ENCODE measurements at places on chromosomes 7 and 10.

DNA sequence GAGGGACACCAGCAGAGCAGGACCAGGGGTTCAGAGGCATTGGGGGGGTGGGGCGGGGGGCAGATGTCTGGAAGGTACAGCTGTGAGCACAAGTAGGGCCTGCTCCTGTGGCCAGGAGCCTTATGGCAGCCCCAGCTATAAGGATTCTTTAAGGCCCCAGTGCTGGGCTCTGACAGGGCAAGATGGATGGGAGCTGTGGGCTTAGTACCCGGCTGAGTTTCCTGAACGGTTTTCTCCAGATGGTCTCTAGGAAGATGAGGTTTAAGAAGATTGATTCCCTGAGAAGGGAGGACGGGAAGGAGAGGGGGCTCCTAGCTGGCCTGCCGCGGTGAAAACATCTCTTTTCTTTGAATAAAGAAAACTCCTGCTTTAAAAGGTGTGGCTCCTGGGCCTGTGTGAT, 30.1 kb upstream of the COMTD1 start:
- no peak for DNase-seq

DNA sequence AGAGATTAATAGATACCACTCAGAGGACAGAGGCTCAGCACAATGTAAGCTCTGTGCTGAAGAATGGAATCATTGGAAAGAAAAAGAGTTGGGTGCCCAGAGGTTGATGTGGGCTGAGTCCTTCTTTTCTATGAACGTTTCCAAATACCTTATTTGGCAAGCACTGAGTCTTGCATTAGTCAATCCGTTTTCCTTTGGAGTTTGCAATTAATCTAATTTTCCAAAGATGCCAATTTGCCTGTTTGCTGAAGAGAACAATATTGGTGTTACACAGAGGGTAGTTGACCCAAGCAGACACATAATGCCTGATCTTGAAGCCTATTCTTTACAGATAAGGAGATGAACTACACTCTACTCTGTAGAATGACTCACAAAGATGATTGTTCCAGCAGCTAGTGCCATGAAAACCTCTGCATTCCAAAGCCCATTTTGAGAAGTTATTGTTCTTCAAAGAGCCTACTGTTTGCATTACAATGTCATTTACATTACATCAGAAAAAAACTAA, 55.4 kb upstream of the MET start:
- DNase-seq = no peak

DNA sequence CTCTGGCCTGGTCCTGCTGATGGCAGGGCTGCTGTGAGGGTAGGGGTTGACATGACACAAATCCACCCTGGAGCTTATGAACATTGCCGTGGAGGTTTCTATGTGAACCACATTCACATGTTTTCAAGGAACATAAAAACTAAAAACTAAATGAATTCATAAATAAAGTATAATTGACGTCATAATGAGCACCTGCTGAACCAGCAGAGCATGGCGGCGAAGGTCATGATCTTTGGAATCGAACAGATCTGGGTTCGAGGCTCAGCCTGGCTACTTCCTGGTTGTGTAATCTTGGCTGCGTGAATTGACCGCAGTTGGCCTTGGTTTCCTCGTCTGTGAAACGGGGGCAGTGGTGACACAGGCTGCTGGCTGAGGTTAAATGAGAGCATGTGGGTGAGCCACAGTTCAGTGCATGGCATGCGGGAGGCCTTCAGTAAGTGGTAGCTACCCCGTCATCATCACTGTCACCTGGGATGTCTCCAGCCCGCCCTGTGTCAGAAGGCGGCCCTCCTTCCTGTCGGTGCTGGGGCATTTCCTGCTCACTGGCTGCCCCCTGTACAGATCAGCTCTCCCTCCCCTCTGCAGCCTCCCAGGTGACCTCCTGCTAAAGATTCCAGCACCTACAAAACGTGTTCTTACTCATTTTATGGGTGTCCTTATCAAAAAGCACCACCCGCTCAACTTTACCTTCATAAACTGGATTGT, 190.3 kb upstream of the SHH start:
- DNase-seq = no peak

DNA sequence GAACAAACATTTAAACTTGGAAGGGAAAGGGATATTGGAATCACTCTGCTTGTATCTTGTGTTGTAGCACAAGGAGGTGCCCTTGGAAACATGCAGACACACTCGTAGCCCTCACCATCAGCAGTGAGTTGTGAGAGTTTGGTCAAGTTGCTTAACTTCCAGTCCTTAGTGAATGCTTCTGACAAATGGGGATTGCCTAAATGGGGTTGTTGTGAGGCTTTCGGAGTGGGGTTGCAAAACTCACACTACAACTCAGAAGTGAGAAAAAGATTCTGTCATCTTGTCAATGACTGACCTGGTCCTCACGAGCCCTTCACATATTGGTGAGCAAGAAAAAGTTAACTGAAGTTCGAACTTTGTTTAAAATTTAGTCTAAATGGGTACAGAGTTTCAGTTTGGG, 29.0 kb upstream of the GSDME start:
- DNase-seq = no peak

- DNase-seq = no peak
Measured at GRCh38 chr10:31620226-31621151, 301.5 kb downstream of the ZEB1 start.

GRCh38 chr7:20786421-20786778, 286 bp downstream of the SP8 start:
- no peak for DNase-seq

DNA sequence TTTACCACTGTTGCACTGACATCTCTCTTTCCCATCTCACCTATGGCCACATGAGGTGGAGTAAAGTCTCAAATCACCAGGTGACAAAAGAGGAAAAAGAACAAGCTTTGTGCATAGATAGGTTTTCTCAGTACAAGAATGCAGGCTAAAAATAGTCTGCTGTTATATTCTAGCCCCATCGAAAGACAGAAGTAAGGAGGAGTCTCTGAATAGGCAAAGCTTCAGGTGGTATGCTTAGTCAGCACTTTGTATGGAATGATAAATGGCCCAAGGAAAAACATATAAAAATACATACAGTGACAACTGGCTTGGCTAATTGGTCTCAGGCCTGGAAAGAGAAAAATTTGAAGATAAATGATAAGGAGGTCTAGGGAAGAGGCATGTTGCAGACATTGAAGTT, 39.6 kb upstream of the KCND2 start:
- no peak for DNase-seq

DNA sequence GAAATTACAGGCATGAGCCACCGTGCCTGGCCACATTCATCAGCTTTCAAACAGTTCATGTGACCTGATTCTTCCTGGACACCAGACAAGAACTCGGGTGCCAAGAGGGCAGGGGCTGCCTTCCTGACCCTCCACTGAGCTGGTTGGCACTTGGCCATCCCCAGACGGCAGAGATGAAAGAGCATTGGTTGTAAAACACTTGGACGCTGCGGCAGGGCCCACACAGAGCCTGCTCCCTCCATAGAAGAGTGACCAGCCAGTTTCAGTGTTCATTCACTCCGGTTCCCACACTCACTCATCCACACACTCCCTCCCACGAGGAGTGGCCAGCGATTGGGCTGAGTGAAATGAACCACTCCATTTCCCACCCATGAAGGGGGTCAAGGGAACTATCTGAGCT, 112.3 kb downstream of the ITGB8 start:
- no peak for DNase-seq

DNA sequence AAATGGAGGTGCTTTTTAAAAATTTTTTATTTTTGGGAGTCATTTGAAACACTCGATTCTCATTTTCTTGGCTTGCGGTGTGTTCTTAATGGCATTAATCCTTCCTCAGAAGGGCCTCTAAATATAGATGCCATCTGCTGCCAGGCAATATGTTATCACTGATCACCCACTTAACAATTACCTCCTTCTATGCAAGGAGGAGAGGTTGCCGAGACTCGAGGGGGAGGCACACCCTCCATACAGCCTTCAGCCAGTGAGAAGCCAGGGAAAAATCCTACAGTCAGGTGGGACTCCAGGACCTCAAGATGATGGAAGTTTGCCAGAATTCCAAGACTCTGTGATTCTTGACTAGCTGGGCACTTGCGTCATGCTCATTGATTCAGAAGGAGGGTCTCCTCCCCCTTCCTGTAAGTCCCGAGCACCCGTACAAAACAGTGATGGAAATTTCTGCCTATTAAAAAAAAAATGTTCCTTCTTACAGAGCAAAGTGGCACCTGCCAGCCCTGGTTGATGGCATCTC, 574.5 kb downstream of the TYW1 start:
- DNase-seq = no peak

DNA sequence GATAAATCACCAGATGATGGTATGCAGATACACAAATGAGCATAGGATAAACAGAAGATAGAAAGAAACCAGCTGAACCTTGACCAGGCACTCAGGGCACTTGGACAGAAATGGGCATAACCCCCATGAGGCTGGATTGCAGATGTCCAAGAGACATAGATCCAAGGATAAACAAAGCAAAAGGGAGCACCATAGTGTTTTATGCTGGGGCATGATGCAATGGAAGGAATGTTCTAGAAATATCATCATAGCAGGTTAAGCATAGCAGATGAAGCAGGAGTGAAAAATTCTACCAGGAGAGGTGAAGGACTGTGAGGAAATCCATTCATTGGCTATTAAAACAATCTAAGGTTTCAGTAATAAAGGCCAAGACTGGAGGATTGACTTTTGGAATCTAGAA, 70.5 kb upstream of the TES start:
- no peak for DNase-seq

DNA sequence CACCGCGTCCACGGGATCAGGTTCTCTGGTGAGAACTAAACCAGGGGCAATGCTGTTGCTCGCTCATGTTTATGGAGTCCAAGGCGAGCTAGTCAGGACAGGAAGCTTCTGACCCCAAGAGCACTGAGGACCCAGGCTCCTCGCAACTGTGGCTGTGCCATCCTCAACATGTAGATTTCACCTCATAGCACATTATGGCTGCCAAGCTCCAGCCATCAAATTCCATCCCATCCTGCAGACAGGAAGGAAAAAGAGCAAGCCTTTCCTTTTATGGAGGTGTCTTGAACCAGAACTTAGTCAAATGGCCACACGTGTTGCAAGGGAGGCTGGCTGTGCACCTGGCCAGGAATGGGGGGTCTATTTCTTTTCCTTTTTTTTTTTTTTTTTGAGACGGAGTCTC, 16.1 kb upstream of the NKX6-2 start:
- no peak for DNase-seq
